Neural crest cell (in vitro differentiated cells): ENCODE measurements at places on chromosomes 2 and 18.

GRCh38 chr18:39596891-39597290 is 2031.3 kb upstream of the CELF4 start:
- H3K4me3 ChIP-seq = no peak overlapping the region
- H3K27me3 ChIP-seq = no peaks in the 10 kb centered on the region
- no peak for DNase-seq
- H3K36me3 ChIP-seq = peaks cover 6% of the 10 kb centered on the region
- peaks cover under 1% of the 10 kb centered on the region for H3K4me1 ChIP-seq

DNA sequence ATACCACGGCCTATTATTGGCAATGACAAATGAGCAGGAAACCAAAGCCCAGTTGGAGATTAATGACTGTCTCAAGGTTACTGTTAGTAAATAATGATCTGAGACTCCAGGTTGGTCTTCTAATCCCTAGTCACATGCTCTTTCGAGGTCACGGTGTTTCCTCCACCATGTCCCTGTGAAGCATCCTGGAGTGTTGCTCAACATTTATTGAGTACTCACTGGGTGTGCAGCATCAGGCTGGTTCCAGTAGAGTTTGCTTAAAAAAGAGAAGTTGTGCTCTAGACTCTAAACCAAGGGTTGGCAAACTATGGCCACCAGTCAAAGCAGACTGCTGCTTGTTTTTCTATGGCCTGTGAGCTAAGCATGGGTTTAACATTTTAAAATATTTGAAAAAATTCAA is 263.8 kb upstream of the ATP5MC3 start:
- H3K4me1 ChIP-seq = peaks cover 41% of the 10 kb centered on the region
- H3K27me3 ChIP-seq = no peaks in the 10 kb centered on the region
- no peak for DNase-seq
- no peak overlapping the region for H3K27ac ChIP-seq
- no peaks in the 10 kb centered on the region for H3K36me3 ChIP-seq

- peaks cover 8% of the 10 kb centered on the region for H3K4me1 ChIP-seq
- no peak overlapping the region for H3K4me3 ChIP-seq
- H3K36me3 ChIP-seq = no peaks in the 10 kb centered on the region
- no peak for DNase-seq
Observed at GRCh38 chr18:45522371-45522770, 92.9 kb upstream of the SLC14A2 start.

DNA sequence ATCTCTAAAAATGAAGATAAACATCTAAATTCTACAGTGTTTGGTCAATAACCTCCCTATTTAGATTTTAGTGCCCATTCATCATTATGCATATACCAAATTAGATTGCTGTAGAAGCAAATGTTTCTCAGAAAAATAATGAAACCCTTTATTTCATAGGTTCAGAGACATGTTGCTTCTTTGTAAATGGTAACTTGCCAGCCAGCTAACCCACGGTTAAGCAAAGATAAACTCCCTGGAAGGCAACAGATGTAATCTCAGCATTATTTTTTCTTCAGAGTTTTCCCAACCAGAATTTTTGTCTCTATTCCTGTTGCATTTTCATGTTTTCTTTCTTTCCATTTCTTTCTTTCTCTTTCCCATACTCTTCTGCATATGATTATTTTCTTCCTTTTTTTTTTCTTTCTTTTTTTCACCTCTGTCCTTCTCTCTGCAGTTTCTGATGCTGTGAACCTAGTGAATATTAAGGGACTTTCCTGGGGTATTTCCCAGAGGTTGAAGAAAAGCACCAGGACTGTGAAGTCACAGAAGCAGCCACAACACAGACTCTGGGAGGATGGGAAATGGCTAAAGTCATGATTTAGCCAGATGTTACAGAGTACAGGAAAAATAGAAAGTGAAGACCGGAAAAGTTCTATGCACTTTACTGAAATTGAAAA is 50.0 kb upstream of the DSG1 start:
- no peak overlapping the region for H3K27ac ChIP-seq
- H3K4me1 ChIP-seq = no peaks in the 10 kb centered on the region
- no peaks in the 10 kb centered on the region for H3K27me3 ChIP-seq
- H3K36me3 ChIP-seq = no peaks in the 10 kb centered on the region
- no peak for DNase-seq
- H3K4me3 ChIP-seq = no peak overlapping the region

DNA sequence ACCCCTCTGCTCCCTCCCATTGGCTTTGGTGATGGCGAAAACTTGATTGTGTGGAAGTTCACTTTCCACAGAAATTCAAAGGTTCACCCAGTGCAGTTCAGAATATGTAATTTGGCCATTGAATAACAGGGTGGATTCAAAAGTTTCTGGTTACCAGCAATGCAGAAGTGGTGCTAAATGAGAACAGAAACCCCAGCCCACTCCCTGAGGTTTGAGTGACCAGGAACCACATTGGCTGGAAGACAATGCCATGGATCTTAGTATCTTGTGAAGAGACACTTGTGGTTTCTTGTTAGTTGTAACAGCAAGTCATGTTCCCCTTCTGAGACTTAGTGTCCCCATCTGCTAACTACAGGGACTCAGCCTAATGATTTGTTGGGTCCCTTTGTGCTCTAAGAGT is 49.8 kb downstream of the QPCT start:
- no peak overlapping the region for H3K4me3 ChIP-seq
- H3K4me1 ChIP-seq = no peaks in the 10 kb centered on the region
- H3K36me3 ChIP-seq = no peaks in the 10 kb centered on the region
- no peak for DNase-seq

GRCh38 chr2:230472621-230473018 is 56.6 kb downstream of the SP100 start:
- no peaks in the 10 kb centered on the region for H3K4me1 ChIP-seq
- H3K27me3 ChIP-seq = peaks cover 5% of the 10 kb centered on the region
- H3K27ac ChIP-seq = no peak overlapping the region
- H3K36me3 ChIP-seq = no peaks in the 10 kb centered on the region
- H3K4me3 ChIP-seq = no peak overlapping the region
- no peak for DNase-seq
